Fibroblast of gingiva (primary cell): ENCODE measurements at places on chromosomes 13 and 19.
A peak's percentile ranks its signal among the peaks of the same experiment; 100 is the strongest.

GRCh38 chr19:36254848-36255247 lies 39.9 kb downstream of the ZNF146 start:
- no peak for DNase-seq

DNA sequence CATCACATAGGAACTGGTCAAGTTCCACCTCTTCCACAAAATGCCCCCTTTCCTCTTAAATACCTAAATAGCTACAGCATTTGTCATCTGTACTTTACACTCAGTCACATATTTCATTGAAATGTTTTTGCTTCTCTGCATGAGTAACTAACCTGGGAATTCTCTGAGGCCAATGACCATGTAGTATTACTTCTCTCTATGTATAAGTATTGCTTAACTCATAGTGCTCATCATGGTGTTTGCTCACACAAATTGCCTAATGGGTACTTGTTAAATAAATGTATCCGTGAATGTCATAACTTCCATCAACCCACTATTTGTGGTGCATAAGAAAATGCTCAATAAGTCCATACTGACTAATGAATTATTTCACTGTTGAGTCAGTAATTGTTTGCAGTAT lies 115.5 kb downstream of the FGF14 start:
- peak; percentile 91 for DNase-seq

DNA sequence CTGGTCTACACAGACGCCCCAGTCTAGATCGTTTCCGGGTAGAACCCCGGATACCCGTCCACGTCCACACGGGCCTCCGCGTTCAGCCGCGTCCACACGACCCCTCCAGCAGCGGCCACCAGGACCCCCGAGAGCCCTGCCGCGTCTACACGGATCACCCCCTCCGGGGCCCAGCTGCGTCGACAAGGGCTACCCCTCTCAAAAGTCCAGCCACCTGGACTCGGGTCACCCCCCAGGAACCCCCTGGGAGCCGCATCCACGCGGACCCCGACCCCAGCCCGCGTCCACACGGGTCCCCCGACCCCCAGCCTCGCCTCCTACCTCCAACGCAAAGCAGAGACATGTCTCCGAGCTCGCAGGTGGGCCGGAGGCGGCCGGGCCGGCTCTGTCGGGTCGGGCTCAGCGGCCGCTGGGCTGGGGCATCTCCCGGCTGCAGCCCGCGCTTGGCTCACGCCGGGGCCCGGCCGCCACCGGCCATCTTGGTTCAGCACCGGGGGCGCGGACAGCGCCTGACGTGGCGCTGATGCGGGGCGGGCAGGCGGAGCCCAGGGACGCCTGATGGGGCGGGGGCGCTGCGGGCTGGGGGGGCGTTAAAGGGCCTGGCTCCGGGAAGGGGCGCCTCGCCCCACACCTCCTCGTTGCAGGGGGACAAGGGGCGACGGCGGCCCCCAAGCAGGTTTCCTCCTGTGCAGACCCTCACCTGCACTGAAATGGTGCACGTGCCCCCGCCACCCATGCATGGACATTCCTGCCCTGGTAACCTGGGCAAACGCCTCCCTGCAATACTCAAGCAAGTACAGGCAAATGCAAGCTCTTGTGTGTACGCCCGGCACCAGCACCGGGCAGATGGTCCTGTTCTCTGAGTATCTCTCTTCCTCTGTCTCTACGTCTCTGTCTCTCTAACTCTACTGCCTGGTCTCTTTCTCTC lies at the start of gene UNC13A:
Gene UNC13A, minus strand, starts transcription at position 498 of the 928 bp plus-strand sequence. Its CDS starts 155 bp downstream, at position 343.
- DNase-seq = no peak

DNA sequence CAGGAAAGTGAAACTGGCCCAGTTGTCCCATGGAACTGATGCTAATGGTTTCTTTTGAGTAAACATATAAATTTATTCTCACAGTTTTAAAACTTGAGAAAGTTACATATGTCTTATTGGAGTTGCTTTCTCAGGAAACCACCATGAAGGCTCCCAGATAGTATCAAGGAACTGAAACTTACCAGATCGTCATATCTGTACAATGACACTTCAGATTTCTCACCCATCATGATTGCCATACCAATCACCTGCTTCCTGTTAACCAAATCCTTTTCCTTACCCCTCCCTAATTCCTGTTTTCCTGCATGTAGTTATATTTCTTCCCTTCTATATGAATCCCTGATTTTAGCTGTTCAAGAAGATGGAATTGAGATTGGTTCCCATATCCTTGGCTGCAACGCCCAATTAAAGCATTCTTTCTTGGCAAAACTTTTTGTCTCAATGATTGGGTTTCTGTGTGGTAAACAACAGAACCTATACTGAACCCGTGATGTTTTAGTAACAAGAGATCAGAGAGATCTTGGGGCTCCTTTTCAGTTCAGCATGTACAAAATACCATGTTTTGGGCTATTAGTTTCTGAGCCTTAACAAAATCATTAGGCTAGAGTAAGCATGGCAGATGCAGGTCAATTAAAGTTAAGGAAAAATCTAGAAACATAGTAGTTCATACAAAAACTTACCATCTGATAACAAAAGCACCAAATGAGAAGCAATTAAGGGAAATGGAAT lies 781.3 kb upstream of the MIR17HG start:
- no peak for DNase-seq

DNA sequence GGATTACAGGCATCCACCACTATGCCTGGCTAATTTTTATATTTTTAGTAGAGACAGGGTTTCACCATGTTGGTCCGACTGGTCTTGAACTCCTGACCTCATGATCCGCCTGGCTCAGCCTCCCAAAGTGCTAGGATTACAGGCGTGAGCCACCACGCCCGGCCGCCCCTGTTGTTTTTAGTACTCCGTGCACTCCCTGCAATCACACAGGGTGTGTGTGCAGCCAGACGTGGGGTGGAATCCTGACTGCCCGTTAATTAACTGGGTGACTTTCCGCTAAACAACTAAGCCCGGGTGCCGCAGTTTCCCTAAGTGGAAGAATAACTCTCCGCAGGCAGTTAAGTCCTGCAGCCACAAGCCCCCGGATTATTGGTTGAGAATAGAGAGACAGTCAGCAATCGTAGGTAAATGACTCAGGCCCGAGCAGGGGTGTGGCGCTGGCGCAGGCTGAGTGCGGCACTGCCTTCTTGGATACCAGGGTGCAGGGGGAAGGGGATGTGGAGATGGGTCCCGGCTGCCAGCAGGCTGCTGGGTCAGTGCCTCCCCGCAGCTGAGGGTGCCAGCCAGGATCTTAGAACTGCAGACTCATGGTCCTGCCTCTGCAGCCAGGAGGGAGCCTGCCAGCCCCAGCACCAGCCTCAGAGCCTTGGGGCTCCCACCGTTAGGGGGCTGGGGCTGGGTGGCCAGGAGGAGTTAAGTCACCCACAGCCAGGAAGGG lies 6.1 kb upstream of the FXYD3 start:
- no peak for DNase-seq

GRCh38 chr13:73602295-73602694 lies 531.9 kb downstream of the KLF12 start:
- DNase-seq = no peak

GRCh38 chr13:111187960-111188541 lies 72.9 kb downstream of the ARHGEF7 start:
- DNase-seq = no peak

- DNase-seq = no peak
These were observed 184.1 kb downstream of the HS6ST3 start for GRCh38 chr13:96274046-96274445.

- DNase-seq = peak; percentile 61
These were observed 38.2 kb downstream of the ARRDC2 start for GRCh38 chr19:18046059-18046718.

DNA sequence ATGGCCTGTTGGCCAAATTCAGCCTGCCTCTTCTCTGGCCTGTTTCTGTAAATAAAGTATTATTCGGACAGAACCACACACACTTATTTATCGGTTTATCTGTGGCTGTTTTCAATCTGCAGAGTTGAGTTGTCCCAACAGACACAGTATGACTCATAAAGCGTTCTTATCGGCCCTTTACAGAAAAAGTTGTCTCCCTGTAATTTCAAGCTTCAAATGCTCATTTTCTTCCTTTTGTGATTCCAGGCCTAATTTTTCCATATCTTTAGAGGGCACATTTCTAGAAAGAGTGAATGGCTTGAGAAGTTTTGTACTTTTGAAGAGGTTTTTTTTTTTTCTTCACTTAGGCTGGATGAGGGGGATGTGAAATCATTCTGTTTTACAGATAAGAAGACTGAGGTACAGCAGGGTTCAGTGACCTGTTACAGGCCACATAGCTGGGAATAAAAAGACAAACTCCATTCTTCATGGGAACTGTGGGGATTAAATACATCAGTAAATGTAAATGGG lies 440.9 kb downstream of the TSHZ3 start:
- no peak for DNase-seq

- DNase-seq = peak; percentile 7
These were observed 32.2 kb upstream of the ARGLU1 start for GRCh38 chr13:106599875-106600797.

DNA sequence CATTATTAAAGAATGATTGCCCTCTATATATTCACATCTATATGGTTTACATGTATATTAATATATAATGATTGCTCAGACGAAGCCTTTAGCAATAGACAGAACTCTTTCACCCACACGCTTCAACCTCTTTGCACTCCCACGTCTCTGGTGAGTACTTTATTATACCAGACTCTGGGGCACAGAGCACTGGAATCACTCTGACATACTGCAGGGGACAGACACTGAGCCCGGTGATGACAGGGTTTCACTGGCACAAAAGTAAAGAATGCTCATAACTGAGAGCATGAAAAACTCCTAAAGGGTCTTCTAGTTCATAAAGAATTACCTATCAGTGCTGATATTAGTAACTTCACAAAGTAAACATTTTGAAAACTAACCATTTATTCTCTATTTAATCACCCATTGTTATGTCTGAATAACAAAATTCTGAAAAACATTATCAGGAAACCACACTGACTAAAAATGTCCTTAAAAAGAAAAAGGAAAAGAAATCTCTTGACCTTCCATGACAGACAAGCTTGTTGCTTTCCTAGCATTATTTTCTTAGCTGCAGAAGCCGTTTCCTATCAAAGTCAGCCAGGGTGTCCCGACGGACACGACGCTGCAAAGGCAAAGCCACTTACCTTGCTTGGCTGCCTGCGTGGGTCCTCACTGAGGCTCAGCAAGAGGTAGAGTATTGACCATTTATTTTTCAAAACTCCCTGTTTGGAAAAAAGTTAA lies 29.1 kb downstream of the TUBGCP3 start:
- DNase-seq = no peak

GRCh38 chr19:27736225-27736624 lies 1476.7 kb downstream of the UQCRFS1 start:
- DNase-seq = no peak

DNA sequence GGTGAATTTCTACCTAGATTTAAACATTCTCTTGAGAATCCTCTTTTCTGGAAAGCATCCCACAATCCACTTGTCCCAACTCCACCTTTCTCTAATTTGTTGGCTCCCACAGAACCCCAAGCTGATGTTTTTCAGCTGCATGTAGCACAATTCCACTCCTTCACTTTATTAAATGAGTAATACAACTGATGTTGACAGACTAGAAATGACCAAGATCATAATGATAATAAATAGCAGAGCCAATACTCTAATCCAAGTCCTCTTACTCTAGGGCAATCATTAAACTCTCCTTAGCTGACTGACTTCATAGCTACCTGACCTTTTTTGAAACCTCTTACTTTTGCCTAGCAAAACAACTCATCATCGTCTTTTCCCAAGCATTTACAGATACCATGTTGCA lies 27.9 kb upstream of the STARD13 start:
- DNase-seq = no peak

GRCh38 chr19:56491399-56491798 lies 14.3 kb upstream of the ZNF667 start:
- no peak for DNase-seq

DNA sequence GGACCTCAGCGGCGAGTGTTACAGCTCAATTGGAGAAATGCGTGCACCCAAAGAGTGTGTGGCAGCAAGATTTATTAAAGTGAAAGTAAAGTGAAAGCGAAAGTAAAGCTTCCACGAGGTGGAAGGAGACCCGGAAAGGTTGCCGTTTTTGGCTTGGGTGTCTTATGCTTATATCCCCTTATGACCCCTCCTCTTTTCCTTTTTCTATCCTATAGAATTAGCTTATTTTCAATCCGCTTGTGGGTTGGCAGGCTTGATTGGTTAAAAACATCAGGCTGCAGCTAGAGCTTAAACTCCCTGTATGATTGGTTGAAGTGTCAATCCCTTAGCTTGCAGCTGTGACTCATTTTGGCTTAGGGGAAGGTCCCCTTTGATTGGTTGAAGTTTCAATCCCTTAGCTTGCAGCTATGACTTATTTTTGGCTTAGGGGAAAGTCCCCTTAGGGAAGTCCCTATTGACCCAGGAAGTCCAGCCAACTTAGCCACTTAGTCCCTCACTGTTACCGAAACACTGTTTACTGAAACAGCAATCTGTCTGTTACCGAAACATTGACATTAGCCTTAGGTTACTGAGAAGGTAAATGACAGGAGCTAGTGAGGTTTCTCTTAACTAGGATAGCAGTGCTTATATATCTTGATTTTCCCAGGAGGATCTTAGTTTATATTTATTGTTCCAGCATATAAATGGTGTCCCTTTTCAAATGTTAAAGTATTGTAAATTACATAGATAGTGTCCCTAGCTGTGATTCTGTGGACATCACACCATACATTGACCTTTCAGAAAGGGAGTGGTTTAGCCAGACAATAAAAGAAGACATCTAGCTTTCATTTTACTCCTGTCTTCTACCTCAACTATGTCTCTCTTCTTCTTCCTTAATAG lies 575.8 kb downstream of the DACH1 start:
- peak; percentile 69 for DNase-seq

GRCh38 chr19:6540918-6541689 lies 10.3 kb downstream of the TNFSF9 start:
- no peak for DNase-seq

- no peak for DNase-seq
These were observed 423.4 kb downstream of the RFC3 start for GRCh38 chr13:34241332-34241731.

GRCh38 chr19:37716140-37716539 lies 3.4 kb downstream of the ZNF607 start:
- DNase-seq = no peak

DNA sequence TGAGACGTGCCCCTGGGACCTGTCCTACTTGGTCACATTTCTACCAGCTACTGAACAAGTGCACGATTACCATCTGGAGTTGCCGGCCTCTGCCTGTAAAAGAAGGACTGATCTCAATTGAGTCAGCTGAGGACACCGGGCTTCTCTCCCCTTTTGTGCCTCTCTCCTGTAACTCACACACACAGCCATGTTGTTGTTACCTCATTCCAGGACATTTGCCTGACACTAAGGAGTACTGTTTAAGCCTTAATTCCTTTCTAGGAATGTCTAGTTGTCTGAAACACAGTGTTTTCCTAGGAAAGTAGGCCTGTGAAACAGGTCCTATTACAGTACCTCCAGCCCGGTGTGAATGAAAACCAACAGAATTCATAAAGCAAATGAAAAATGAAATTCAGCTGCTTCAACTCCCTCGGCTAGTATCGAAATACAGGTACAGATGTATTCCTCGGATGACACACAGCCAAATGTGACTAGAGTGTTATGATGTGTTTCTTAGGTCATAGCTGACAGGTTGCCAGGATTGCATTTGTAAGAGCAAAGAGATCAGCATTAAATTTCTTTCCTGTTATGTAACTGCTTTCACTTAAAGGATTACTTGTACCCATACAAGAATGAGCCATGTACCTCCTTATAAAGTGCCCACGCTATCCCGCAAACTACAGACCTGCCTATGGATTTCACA lies 152.0 kb upstream of the IRS2 start:
- peak; percentile 74 for DNase-seq
